Activated naive CD8-positive, alpha-beta T cell treated with anti-CD3 and anti-CD28 coated beads, Interleukin-2, amount 10 ng/mL, durations not matched to agents 7 days and 5 days (primary cell): ENCODE measurements at places on chromosomes 4 and X. TPM values are rescaled to one million over a fixed set of nuclear protein-coding genes. Genes with fewer than 3 reads are reported as not detected.

GRCh38 chr4:83677656-83678055 lies 141.7 kb downstream of the GPAT3 start:
- no peak for DNase-seq

DNA sequence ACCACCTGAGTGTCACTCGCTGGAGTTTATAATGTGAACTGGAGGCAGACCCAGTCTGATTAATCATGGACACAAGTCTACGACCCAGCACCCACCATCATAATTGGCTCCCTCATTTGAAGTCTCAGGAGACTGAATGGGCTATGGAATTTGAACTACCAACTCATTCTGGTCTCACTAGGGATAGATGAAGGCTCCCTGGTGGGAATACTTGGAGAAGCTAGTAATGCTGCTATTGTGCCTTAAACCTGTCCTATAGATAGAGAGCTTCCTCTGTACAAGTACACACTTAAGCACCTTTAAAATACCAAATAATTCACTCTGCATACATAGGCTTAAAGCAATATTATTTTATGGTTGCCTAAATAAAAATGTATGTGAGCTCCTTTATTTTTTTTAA lies 90.8 kb upstream of the SMARCAD1 start:
- DNase-seq: no peak

- DNase-seq: no peak
These were observed 14.4 kb downstream of the BCOR start for GRCh38 chrX:40083120-40083978.

MAGEC2 gene
- total RNA-seq: not detected
